HFFc6 (cell line): ENCODE measurements at places on chromosomes 1 and 21.
A peak's percentile ranks its signal among the peaks of the same experiment; 100 is the strongest.

DNA sequence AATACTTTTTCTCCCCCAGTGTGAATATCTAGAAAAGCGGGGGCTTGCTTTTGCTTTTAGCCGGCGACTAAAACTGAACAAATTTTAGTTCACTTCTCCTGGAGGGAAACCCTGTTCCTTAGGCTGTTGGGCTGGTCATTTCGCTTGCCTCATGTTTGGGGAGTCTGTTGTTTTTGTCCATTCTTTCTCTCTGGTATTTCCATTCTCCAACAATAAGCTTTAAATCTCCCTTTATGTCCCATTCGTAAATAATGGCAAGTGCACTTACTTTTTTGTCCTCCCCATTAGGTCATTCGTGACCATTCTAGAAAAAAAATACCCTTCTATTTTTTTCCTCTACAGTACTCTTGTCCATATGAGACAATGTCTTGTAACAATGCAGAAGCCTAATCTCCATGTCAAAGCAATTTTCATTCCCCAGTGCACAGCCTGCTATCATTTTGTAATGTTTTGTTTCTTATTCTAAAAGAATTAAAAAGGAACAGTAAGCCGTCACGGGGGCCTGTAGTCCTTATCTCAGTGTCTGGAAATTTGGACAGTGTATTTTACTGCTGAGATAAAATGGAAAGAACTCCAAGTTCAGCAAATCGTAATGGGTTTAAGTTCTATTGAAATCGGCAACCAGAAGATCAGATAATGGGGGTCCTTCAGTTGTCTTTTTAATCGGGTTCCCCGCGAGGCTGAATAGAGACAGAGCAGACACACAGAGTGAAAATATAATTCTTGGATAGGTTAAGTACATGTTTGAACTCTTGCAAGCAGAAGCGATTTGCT, 21.8 kb downstream of the PROX1 start:
- DNase-seq, result no peak

DNA sequence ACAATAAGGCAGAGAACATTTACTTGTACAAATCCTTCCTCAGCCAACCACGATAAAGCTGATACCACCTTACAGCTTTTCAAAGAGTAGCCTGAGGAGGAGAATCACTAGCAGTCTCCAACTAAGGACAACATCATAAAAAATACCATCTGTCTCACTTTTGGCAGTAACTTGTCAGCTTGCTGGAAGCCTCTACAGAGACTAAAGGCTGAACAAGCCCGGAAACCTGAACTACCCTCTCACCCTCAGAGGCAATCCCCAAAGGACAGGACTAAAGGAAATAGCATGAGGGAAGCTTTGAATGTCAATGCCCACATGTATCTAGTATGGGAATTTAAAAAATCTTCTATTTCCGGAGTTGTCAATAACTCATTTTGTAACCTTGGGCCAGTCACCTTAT, 10.6 kb downstream of the SRSF4 start:
- no peak for DNase-seq

DNA sequence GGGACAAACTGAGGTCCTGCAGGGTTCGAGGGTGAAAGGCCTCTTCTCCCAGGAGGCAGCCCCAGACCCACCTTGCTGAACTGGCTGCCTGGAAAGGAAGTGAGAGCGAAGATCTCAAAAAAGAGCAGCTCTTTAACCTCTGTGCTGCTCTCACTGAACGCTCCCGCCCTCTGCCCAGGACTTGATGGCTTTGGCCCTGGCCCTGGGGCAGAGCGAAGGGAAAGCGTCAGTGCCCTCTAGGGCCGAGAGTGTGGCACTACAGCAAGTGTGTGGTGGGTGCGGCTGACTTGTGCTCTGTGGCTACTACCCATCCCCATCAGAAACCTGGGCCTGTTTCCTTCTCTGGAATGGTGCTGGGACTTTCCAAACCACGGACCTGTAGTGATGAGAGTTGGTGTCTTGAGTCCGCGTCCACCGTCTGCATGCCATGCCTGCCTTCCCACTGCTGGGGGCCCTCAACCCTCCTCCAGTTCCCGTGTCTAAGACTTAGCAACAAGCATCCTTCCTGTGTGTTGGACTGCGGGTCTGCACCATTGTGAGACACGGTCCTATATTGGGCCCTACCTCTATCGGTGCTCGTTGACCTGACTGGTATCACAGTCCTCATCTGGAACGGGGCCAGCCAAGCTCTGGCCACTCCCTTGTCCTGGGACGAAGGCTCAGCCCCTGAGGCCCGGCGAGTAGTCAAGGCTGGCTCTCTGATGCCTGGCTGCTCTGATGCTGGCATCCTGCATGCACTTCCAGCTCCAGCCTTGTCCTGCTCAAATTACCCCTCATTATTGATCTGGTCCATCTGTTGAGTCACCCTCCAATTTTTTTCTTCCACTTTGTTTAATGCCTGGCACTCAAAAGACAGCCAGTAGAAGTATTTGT, 180.3 kb downstream of the DISC1 start:
- peak; percentile 15 for DNase-seq

- peak; percentile 39 for DNase-seq
Measured at GRCh38 chr1:65773391-65774123, 19.1 kb upstream of the PDE4B start.
